Fibroblast of villous mesenchyme (primary cell): ENCODE measurements at places on chromosomes 6 and 20. TPM values are rescaled to one million over a fixed set of nuclear protein-coding genes. Genes with fewer than 3 reads are reported as not detected.

MAD2L1BP gene
- total RNA-seq, result 18.0 and 20.7 TPM in 2 replicates

PHIP gene
- total RNA-seq, result 16.4 and 26.3 TPM in 2 replicates

LPA gene
- not detected in 2 replicates for total RNA-seq

FAM83D gene
- total RNA-seq, result 7.4 and 17.7 TPM in 2 replicates

VWA7 gene
- total RNA-seq, result under 0.01 TPM in 2 replicates

HMGCLL1 gene
- under 0.01 and 0.43 TPM in 2 replicates for total RNA-seq

HLA-DMB gene
- total RNA-seq, result 1.7 TPM in 1 of 2 replicates, not detected in the other

GCLC gene
- 25.8 and 36.3 TPM in 2 replicates for total RNA-seq

SIRPB2 gene
- total RNA-seq, result not detected in 2 replicates

BPIFB1 gene
- total RNA-seq, result not detected in 2 replicates

SNAI1 gene
- total RNA-seq, result 1.3 TPM in 2 replicates

TMEM170B gene
- total RNA-seq, result 2.3 and 2.6 TPM in 2 replicates

ZNF334 gene
- 1.9 and 2.6 TPM in 2 replicates for total RNA-seq

HTR1E gene
- total RNA-seq, result not detected in 2 replicates

BCLAF1 gene
- total RNA-seq, result 116 and 154 TPM in 2 replicates

KHDRBS2 gene
- not detected in 2 replicates for total RNA-seq

PLEKHG1 gene
- 1.7 and 4.5 TPM in 2 replicates for total RNA-seq

COQ3 gene
- total RNA-seq, result 6.1 and 9.1 TPM in 2 replicates

DEF6 gene
- total RNA-seq, result 0.32 and 1.3 TPM in 2 replicates

HSPA12B gene
- total RNA-seq, result under 0.01 TPM in 1 of 2 replicates, not detected in the other

SLC35D3 gene
- total RNA-seq, result not detected in 2 replicates

WFDC2 gene
- total RNA-seq, result not detected in 2 replicates

CD83 gene
- total RNA-seq, result 0.32 and 0.86 TPM in 2 replicates

TREM1 gene
- total RNA-seq, result not detected in 2 replicates

ANKEF1 gene
- total RNA-seq, result 0.97 and 1.3 TPM in 2 replicates

BTNL2 gene
- total RNA-seq, result not detected in 2 replicates

TAGAP gene
- not detected in 2 replicates for total RNA-seq

RTN4IP1 gene
- 7.1 and 8.2 TPM in 2 replicates for total RNA-seq

TTBK1 gene
- total RNA-seq, result not detected in 2 replicates

ADGB gene
- total RNA-seq, result not detected in 2 replicates

GNAS-AS1 gene
- total RNA-seq, result 0.43 and 0.64 TPM in 2 replicates

DAAM2 gene
- 13.8 and 16.1 TPM in 2 replicates for total RNA-seq

NUS1 gene
- 20.3 and 26.8 TPM in 2 replicates for total RNA-seq

IBTK gene
- total RNA-seq, result 62.5 and 83.3 TPM in 2 replicates

ZSCAN9 gene
- total RNA-seq, result 11.7 and 13.9 TPM in 2 replicates

CRYBG1 gene
- total RNA-seq, result 8.1 and 15.5 TPM in 2 replicates

SLC22A7 gene
- total RNA-seq, result not detected in 2 replicates

TRIM31 gene
- total RNA-seq, result not detected in 2 replicates

CST4 gene
- total RNA-seq, result 0.32 TPM in 1 of 2 replicates, not detected in the other

NRN1 gene
- not detected in 2 replicates for total RNA-seq

GHRH gene
- not detected in 2 replicates for total RNA-seq

VARS1 gene
- 60.0 and 73.1 TPM in 2 replicates for total RNA-seq

MUC22 gene
- not detected in 2 replicates for total RNA-seq

FOXF2 gene
- total RNA-seq, result 0.97 TPM in 1 of 2 replicates, not detected in the other

KIF25 gene
- under 0.01 TPM in 1 of 2 replicates, not detected in the other for total RNA-seq

FAM184A gene
- total RNA-seq, result under 0.01 TPM in 2 replicates

EIF2S2 gene
- 115 and 125 TPM in 2 replicates for total RNA-seq

VNN1 gene
- total RNA-seq, result under 0.01 TPM in 2 replicates

PKIB gene
- total RNA-seq, result 12.2 and 13.8 TPM in 2 replicates

KHDC1L gene
- 0.43 TPM in 1 of 2 replicates, not detected in the other for total RNA-seq

PTCHD4 gene
- 4.2 and 4.7 TPM in 2 replicates for total RNA-seq
